Activated T-helper 1 cell treated with anti-CD3 and anti-CD28 coated beads, Interleukin-2, amount 50 U/mL, for 16 hours (primary cell): ENCODE measurements at places on chromosomes 1 and 21.

GRCh38 chr1:103529746-103530145, 4.2 kb downstream of the RNPC3 start:
- no peak for DNase-seq

GRCh38 chr1:162367073-162367472, 9.6 kb downstream of the SPATA46 start:
- DNase-seq, result no peak

DNA sequence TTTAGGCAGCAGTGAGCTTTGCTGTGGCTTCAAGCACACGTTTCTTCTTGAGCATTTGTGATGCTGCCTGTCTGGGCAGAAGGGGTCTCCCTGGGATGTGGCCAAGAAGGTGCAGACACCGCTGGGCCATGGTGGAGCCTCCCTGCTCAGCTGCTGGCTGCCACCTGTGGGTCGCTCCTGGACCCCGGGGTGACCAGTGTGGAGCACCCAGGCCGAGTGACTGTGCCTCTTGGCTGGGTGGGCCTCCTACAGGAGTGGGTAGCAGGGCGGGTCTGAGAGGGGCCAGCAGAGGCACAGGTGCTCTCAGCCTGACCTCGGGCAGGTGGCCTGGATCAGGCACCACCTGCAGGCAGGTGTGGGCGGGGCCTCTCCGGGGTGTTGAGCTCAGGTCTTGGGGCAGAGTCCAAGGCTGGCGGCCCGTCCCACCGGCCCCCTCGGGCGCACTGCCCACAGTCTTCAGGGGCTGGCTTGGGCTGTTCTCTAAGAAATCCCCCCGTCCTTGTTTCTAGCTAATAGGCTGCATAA, 42.0 kb upstream of the COL6A1 start:
- no peak for DNase-seq

GRCh38 chr1:181097242-181097641, 8.7 kb downstream of the IER5 start:
- no peak for DNase-seq

GRCh38 chr1:40133839-40134238, 27.3 kb upstream of the RLF start:
- no peak for DNase-seq

DNA sequence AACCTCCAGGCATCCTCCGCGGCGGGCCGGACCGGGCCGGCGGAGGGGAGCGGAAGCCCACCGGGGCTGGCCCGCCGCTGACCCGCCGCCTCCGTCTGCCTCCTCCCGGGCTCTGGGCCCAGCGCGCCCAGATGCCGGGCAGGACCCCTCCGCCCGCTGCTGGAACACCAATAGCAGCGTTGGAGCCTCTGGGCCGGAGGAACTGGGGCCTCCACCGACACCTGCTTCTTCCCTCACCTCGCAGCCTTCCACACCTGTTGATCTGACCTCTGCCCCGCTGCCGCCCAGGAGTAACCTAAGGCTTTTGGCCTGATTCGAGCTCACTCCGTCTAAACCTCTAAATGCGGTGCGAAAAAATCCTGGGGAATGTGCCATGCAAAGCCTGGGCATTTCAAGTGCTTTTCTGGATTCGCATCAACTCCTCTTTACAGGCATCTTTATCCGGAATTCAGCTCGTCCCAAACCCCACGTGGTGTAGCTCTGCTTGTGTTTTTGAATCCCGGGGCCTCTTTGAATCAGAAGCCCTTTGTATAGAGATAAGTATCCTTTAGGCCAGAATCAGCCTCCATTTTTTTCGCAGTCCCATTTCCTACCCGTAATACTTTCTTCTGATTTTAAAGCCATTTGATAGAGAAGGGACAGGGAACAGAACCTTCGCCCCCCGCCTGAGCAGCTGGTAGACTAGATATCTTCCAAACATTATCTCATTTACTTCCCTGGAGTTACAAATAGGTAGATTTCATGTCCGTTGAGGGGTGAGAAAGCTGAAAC, 680 bp upstream of the CNN3 start:
- DNase-seq, result no peak

GRCh38 chr1:179385510-179385909, 19.7 kb downstream of the AXDND1 start:
- DNase-seq, result no peak

DNA sequence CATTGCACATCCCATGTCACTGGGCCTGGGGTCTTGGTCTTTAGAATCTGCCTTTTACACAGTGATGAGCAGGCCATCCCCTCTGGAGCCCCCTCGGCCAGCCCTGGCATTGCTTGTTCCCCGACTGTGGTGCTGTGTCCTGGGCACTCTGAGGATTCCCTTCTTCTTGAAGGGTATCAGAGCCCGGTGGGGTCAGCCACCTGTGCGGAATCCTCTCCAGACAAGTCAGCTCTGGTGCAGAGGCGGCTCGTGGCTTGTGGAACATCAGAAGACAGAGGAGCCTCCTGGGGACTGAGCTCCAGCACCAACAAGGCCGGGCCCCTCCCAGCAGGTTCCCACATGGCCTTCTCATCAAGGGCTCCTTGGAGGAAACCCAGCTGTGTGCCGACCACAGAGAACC, 57.9 kb upstream of the AJAP1 start:
- DNase-seq, result no peak

DNA sequence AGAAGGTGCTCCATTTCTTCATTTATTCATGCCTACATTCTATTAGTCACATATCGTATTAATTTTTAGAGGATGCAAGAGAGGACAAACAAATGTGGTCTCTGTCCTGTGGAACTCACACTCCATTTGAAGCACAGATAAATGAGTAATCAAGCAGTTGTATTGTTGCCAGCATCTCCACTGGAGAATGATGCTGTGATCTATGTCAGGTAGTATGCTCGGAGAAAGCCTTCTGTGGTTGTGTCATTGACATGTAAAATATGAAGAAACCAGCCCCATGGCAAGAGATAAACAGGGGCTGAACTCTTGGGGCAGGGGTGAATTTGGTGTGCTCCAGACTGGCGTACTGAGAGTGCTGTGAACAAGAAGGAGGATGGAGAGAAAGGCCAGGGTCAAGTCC, 101.2 kb downstream of the FASLG start:
- no peak for DNase-seq

DNA sequence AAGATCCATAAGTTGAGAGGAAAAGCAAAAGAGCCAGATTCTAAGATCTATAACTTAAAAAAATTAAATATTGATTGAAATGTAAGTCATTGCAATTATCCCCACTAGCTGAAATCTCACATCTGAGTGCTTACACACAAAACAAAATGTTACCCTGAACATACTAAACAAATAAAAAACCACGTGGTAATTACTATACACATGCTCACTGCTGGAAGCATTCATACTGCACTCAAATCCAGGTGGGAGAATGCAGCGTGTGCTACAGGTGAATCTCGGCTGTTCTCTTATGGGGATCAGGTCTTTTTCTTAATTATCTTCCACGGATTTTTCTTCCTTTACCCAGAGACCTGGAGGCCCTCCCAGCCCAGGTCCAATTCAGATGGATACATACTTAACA, 74.3 kb downstream of the SDC3 start:
- DNase-seq, result no peak

GRCh38 chr1:234532503-234532922, 53.5 kb upstream of the TARBP1 start:
- DNase-seq, result no peak

- DNase-seq, result no peak
These were observed 19.9 kb upstream of the KCNA10 start for GRCh38 chr1:110538921-110539320.

DNA sequence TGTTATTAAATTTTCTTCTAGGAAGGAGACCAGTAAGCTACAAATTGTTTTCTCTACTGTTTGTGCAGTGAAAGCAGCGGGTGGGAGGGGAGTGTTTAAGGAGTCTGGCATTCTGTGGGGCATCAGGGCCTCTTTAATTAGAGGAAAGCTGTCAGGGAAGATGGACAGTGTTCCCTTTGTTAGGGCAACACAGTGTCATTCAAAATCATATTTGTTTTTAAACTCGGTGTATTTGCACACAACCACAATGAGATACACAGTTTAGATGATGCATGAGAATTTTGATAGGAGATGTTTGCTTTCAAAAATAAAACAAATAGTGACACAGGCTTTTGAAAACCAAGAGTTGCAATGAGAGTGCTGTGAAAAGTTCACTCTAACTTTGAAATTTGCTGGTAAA, 15.1 kb upstream of the ST6GALNAC3 start:
- DNase-seq, result no peak

- no peak for DNase-seq
These were observed 559.6 kb upstream of the ADAMTS5 start for GRCh38 chr21:27526451-27526850.
